ENCODE measurements at places on chromosomes 6 and 20. TPM values are rescaled to one million over a fixed set of nuclear protein-coding genes. Genes with fewer than 3 reads are reported as not detected.

Gene EGFL8
- total RNA-seq = 13.2 TPM

Gene ARFGEF2
- total RNA-seq = 22.1 TPM

Gene RREB1
- total RNA-seq = 31.9 TPM

Gene OR5V1
- total RNA-seq = not detected

Gene AIF1
- total RNA-seq = 38.5 TPM

Gene BPI
- total RNA-seq = not detected

GRCh38 chr6:9233226-9233625 is 797.9 kb upstream of the SLC35B3 start:
- no peaks in the 10 kb centered on the region for H3K4me1 ChIP-seq
- no peak overlapping the region for H3K27ac ChIP-seq
- no peaks in the 10 kb centered on the region for H3K27me3 ChIP-seq
- no peak overlapping the region for H3K4me3 ChIP-seq
- no peak for DNase-seq

- H3K27me3 ChIP-seq = no peaks in the 10 kb centered on the region
- DNase-seq = no peak
- peaks cover 16% of the 10 kb centered on the region for H3K4me1 ChIP-seq
- H3K4me3 ChIP-seq = no peak overlapping the region
- H3K27ac ChIP-seq = no peak overlapping the region
Measured at GRCh38 chr20:10537850-10538480, 102.9 kb downstream of the SLX4IP start.

DNA sequence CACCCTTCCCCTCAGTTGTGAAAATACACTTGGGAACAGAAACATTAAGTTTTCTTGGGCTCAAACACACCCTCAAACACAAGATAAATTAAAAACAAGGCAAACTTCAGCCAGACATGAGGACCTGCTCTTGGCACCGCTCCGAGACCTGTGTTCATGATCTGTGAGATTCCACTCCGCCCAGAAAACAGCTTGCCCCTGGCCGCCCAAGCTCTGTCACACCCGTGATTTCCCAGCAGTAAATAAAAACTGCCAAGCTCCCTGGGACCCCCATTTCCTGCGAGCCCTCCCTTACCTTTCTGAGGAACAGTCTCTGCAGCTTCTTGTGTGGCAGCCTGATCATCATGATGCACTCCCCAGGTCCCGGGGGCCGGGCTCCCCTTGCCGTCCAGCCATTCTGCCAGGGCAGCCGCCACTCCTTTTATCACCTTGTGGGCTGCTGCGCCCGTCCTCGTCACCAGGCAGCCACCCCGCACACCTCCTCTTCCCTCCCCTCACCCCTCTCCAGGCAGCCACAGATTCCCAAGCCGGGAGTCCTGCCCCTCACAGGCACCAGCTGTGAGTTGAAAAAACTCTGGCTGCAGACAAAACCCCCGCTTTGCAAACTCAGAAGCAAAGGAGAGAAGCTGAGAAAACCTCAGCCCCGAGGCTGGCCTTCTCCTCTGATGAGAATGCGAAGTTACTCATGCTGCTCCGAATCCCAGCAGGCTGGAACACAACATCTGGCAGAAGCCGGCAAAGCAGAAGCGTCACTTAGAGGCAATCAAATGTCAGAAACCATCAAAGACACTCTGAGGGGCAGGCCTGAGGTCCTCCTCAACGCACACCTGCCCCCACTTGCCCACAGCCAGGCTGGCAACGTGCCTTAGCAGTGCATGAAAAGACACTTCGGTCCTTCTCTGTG is 130.4 kb upstream of the RPS6KA2 start:
- no peaks in the 10 kb centered on the region for H3K36me3 ChIP-seq
- no peak for DNase-seq
- no peak overlapping the region for H3K27ac ChIP-seq
- no peaks in the 10 kb centered on the region for H3K27me3 ChIP-seq

DNA sequence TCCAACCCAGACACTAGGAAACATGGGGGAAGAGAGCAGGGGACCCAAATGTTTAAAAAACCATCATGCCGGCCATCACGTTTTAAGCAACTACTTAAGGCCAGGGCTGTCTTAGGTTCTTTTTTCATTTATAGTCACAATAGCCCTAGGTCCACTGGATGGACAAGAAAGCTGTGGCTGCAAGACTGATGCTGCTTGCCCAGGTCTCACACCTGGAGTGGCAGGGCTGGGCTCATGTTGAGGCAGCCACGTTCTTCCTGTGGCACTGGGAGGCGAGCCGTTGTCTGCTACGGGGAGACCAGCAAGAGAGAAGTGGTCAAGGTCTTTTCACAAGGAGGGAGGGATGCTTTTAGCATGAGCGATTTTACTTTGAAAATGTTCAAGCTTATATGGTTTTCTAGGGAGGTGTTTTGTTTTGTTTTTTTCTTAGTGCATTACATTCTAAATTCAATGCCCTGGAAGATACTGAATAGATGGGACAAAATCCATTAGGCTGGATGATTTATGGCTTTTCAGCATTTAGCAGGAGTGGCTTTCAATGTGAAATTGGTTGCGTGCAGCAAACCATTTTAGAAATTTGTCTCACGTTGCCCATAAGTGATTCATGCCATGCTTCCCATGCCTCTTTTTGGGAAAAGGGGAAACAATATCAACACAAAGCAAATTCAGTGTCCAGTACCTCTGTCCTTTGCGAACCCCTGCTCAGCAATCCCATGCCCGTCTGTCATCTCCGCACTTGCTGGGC is 106.6 kb upstream of the SNX9 start:
- no peaks in the 10 kb centered on the region for H3K27me3 ChIP-seq
- H3K4me3 ChIP-seq = no peak overlapping the region

DNA sequence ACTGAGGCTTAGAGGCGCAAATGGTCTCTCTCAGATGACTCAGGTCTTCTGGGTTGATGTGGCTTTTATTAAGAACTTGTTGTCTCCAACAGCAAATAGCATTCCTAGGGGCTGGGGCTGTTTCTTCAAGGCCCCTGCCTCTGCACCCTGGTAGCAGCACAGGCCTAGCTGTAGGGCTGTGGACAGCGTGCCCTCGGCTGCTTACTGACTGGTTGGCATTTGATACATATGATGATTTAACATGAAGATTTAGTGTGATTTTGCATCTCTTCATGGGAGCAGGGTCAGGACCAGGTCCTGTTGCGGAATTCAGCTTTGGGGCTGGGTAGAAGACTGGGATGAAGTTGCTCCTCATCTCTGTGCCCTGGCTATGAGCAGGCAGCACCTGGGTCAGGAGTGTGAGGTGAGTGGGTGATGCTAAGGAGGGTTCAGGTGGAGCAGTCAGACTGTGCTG is 24.3 kb upstream of the IER3 start:
- no peaks in the 10 kb centered on the region for H3K4me1 ChIP-seq
- H3K27ac ChIP-seq = no peak overlapping the region
- H3K4me3 ChIP-seq = no peak overlapping the region

GRCh38 chr6:160247457-160247883 is 11.2 kb downstream of the SLC22A2 start:
- DNase-seq = no peak
- no peak overlapping the region for H3K27ac ChIP-seq
- no peak overlapping the region for H3K4me3 ChIP-seq
- H3K27me3 ChIP-seq = no peaks in the 10 kb centered on the region
- H3K4me1 ChIP-seq = peaks cover 34% of the 10 kb centered on the region

DNA sequence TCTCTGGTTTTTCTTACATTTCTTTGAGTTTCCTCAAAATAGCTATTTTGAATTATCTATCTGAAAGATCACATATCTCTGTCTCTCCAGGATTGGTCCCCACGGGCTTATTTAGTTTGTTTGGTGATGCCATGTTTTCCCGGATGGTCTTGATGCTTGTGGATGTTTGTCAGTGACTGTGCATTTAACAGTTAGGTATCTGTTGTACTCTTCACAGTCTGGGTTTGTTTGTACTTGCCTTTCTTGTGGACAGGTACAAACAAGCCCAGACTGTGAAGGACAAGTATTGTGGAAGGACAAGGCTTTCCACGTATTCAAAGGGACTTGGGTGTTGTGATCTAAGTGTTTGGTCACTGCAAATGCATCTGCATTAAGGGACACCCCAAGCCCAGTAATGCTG is 49.9 kb upstream of the TOP1 start:
- H3K27ac ChIP-seq = no peak overlapping the region
- H3K4me3 ChIP-seq = no peak overlapping the region
- H3K4me1 ChIP-seq = no peaks in the 10 kb centered on the region
- H3K36me3 ChIP-seq = no peaks in the 10 kb centered on the region
- no peaks in the 10 kb centered on the region for H3K27me3 ChIP-seq

GRCh38 chr20:12936020-12936419 is 72.8 kb upstream of the SPTLC3 start:
- DNase-seq = no peak
- no peaks in the 10 kb centered on the region for H3K36me3 ChIP-seq
- H3K27ac ChIP-seq = no peak overlapping the region
- no peak overlapping the region for H3K4me3 ChIP-seq
- no peaks in the 10 kb centered on the region for H3K4me1 ChIP-seq

GRCh38 chr20:34155836-34156235 is 43.8 kb upstream of the EIF2S2 start:
- no peaks in the 10 kb centered on the region for H3K27me3 ChIP-seq
- H3K36me3 ChIP-seq = no peaks in the 10 kb centered on the region
- no peak for DNase-seq
- H3K4me1 ChIP-seq = no peaks in the 10 kb centered on the region

DNA sequence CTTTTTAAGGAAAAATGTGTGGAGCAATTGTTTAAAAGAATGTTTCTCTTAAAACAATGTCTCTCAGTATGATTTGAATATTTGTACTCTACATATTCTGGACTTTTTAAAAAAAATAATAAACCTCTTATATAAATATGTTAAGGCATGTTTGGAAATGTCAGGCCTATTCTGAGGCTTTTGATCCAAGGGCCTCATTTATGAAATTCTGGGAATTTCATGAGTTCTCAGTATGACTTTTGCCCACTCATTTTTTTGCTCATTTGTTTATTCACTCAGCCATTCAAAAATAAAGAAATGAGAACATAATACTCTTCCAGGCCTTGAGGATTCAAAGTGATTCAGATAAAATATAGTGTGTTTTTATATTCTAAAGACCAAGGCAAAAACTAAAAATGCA is 60.4 kb downstream of the DOK5 start:
- no peak for DNase-seq
- no peak overlapping the region for H3K27ac ChIP-seq
- H3K4me1 ChIP-seq = no peaks in the 10 kb centered on the region

DNA sequence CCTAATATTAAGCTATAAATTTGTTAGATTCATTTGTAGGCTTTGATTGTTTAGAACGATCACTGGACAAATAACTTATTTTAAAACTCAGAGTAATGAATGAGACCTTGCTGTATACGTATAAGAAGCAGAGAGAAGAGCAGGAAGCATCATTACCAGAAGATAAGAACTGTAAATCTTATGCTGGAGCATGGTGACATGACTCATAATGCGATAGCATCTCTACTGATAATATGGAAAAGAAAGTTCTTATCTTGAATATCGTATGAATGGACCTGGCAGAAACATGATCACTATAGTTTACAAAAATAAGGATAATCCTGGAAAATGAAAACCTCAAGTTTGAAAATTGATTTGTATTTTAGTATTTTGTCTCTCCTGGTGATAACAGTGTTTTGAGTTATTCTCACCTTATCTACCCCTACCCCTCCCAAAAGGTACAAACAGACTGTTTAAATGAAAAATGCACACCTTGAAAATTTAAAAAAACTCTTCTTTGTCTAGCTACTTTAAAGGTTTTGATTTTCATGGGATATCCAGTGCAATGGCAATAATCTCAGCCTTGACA is 2.0 kb upstream of the ZSCAN26 start:
- H3K27ac ChIP-seq = no peak overlapping the region
- no peak for DNase-seq
- H3K4me3 ChIP-seq = no peak overlapping the region
- H3K4me1 ChIP-seq = peaks cover 15% of the 10 kb centered on the region
- no peaks in the 10 kb centered on the region for H3K36me3 ChIP-seq

DNA sequence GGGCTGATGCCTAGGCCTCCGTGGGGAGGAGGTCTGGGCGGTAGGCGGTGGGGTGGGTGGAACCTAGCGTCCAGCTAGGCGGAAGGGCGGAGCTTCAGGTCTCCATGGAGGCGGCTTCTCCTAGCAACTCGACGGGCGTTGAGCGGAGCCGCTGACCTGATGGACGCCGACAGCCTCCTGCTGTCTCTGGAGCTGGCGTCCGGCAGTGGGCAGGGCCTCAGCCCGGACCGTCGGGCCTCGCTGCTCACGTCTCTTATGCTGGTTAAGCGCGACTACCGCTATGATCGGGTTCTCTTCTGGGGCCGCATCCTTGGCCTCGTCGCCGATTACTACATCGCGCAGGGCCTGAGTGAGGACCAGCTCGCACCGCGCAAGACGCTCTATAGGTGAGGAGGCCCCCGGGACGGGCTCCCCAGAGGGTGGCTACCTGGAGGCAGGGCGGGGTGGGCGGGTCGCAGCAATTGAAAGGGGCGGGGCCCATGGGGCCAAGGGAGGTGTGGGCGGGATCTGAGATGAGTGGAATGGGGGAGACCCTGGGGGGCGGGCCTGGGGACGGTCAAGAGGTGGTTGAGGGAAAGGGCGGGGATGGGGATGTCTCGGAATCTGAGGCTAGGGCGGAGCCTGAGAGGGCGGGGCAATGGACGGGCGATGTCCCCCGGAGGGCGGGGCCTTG is at the start of gene RSPH9:
RSPH9 (plus strand) TSS at position 97 of the 673 bp plus-strand sequence; CDS start at position 160, 63 bp downstream.
- peak within 1 kb of the TSS; percentile 47 for H3K27ac ChIP-seq
- no peaks in the 10 kb centered on the region for H3K27me3 ChIP-seq
- peaks cover 13% of the 10 kb centered on the region for H3K4me1 ChIP-seq
- H3K36me3 ChIP-seq = peaks cover 17% of the 10 kb centered on the region
- peak within 1 kb of the TSS; percentile 30 for H3K4me3 ChIP-seq
- DNase-seq = peak; percentile 83

- no peak overlapping the region for H3K27ac ChIP-seq
- H3K36me3 ChIP-seq = no peaks in the 10 kb centered on the region
- no peak overlapping the region for H3K4me3 ChIP-seq
- no peaks in the 10 kb centered on the region for H3K27me3 ChIP-seq
Measured at GRCh38 chr20:36214684-36215256, 21.5 kb upstream of the AAR2 start.

DNA sequence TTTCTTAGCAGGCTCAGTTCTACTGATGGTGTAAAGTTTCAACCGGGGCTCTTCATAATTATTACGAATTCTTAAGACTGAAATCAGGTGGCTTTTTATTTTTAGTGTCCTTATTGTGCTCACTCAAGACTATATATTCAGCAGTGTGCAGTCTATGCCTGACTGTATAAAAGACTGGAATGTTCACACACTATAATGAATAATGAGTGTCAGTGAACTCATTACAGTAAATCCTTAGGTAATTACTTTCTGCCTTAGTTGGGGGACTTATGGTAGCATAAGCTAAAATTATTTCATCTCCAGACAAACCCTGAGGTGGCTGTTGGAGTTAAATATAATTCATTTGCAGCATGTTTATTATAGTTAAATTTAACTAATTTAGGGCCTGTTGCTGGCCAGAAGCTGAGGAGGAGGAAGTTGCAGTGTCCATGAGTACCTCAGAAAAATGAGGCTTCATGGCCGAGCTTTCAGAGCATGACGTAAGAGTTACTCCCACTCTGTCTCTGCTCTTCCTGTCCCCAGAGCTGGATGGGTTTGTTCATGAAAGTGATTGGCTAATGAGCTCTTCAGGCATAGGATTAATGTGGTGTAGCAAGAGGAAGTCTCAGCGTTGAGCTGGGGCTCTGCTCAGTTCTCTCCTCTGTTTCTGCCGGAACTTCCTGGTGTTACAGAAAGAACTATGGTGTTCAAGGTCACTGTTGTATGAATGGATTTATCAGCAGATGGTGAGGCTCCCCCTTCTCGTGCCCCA is 335.7 kb downstream of the NRN1 start:
- no peak for DNase-seq
- no peak overlapping the region for H3K27ac ChIP-seq
- no peaks in the 10 kb centered on the region for H3K27me3 ChIP-seq
- no peaks in the 10 kb centered on the region for H3K36me3 ChIP-seq

- no peaks in the 10 kb centered on the region for H3K36me3 ChIP-seq
- H3K4me3 ChIP-seq = no peak overlapping the region
- H3K4me1 ChIP-seq = peaks cover 36% of the 10 kb centered on the region
- H3K27me3 ChIP-seq = no peaks in the 10 kb centered on the region
Measured at GRCh38 chr6:39426073-39426456, 103.6 kb upstream of the KCNK16 start.
